ENCODE measurements at places on chromosomes 7 and 10.

DNA sequence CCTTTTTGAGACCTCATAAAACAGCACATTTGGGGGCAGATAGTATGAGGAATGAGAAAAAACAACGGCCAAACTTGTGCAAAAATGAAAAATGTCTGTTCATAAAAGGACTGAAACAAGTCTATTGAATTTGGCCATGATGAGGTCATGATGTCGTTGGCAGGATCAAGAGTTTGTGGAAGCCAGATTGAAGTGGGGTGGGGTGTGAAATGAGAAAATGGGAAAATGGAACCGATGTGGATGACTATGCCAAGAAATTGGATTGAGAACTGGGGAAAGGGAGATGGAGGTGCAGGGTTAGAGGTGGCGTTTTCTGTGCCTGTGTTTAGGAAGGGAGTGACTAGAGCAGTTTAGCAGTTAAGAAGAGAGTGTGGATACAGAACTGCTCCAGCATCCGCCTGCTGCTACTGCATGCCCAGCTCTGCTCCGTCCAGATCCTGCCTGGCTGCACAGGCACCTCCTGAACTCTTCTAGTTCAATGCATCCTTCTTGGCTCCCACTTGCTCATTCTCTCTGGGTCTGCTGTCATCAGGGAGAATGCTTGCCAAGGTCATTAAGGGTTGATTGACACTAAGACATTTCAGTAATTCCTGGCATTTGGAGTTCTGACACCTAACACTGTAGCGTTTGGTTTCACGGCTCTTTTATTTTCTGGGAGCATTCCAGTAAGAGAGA, 111.9 kb downstream of the GALNT17 start:
- no peak for DNase-seq

- peak; percentile 71 for DNase-seq
These were observed 18.2 kb downstream of the COL13A1 start for GRCh38 chr10:69819716-69820506.

DNA sequence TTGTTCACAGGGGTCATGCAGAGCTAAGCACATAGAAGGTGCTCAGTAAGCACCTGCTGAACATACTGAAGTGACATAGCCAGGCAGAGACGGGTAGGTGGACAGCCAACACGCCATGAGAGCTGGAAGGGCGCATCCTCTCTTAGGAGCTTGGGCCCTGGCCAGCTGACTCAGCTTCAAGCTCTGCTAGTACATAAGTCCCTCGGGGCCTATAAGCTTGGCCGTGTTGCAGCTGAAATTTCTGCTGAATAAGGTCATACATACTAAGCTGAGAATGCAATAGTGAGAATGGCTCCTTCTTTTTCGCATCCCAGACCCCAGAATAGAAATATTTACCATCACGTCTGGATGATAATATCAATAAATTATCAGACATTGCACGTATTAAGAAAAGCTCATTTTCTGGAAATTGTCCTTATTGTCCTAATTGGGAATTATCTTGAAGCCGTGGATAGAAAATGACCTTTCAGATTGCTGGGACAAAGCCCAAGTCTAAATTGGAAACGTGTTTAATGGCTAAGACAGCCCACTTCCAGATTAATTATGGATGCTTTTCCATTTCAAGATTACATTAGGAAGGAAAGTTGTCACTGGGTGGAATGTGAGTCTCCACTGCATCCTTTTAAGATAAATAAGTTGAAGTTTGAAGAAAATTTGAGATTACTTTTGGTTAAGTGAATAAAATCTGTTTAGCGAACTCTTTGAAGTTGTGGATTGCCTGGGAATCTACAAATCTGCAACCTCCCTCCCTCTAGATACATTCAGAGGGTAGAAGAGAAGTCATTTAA, 287.1 kb upstream of the C7orf33 start:
- peak; percentile 86 for DNase-seq

DNA sequence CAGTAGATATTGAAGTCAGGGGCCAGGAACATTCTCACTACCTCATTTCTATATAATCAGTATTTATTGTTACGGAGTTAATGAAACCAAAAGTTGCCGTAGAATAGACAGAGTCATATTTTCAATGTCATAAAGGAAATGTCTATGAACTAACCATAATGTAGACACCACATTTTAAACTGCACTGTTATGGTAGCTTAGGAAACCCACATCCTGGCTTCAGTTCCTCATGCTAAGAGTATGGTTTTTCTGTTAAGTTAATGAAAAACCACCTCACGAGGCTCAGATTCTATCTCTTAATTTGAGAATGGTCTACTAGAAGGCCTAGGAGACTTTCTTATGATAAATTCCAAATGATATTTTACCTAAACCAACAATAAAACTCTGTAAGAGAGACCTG, 166.5 kb downstream of the TMEM26 start:
- DNase-seq: no peak

DNA sequence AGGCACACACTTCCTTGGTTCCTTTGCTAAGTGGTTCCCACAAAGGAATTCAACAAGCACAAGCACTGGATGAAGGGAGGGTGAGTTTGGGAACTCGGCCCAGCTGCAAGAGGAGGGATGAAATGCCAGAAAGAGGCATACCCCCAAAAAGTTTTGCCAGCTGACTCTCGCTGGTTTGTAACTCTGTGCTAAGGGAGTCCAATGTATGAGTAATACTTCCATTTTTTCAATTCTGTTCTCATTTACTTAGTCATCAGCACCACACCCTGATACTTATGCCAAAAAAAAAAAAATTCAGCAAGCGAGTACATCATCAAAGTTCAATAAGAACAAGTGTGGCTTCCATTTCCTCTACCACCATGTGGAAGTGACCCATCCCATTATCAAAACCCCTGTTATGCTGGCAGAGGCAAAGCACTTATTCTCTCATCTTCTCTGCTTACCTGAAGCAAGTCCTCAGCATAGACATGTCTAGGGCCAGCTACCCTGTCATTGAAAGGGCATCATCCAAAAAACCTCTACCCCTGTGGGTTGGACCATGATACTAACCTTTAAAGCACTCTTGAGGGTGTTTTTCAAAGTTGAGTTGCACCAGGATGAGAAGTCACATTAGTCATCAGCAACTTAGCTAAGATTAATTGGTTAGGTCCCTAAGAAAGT, 6.9 kb upstream of the HYCC1 start:
- DNase-seq: peak; percentile 88

DNA sequence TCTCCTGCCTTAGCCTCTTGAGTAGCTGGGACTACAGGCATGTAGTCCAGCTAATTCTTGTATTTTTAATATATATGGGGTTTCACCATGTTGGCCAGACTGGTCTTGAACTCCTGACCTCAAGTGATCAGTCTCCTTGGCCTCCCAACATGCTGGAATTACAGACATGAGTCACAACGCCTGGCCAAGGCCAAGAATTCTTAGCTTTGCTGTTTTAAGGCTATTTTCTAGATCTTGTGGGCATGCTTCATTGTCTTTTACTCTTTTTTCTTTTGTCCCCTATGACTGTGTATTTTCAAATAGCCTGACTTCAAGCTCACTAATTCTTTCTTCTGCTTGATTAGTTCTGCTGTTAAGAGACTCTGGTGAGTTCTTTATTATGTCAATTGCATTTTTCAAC, 56.4 kb upstream of the TAS2R16 start:
- no peak for DNase-seq

- DNase-seq: no peak
These were observed 12.4 kb downstream of the FOXL3 start for GRCh38 chr7:302054-302992.

GRCh38 chr7:121547544-121548092, 151.5 kb upstream of the FAM3C start:
- DNase-seq: peak; percentile 53

DNA sequence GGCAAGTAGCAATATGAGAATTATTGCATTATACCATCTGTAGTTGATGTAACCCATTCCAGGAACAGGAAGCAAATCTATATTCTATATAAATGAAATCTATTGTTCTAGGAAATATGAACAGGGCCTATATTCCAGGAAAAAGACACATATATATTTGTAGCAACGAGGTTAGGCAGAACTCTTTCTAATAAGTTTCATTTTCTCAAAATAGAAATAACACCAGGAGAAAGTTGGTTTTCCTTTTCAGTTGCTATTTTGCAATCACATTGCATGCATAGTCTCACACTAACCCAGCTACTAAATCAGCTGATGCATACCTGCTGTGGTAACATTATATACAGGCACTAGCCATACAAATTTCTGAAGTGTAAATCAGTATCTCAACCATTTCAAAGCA, 6.2 kb upstream of the IFIT2 start:
- DNase-seq: peak; percentile 77

DNA sequence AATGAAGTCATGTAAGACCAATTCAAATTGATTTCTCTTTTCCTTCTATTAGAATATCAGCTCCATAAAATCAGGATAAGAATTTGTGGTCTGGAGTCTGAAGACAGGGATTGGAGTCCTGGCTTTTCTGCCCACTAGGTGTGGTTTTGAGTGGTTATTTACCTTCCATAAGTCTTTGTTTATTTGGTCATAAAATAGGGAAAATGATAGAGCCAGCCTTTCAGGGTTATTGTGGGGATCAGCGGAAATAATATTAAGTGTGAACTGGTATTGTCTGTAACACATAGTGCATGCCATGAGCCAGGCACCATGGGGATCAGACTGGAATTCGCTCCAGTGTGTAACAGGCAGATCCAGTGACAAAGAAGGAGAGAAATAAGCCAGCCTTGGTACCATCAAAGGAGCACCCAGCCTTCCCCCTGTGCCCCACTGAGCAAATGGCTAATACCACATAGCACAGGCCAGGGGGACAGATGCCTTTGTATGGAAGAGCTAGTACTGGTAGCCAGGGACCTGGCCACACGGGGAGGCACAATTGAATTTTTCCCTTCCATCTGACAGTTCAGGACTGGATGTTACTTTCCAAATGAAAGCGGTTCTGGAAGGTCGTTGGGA, 509.7 kb upstream of the PODXL start:
- peak; percentile 25 for DNase-seq

- no peak for DNase-seq
These were observed 245.0 kb downstream of the FOXP2 start for GRCh38 chr7:114659409-114660125.

DNA sequence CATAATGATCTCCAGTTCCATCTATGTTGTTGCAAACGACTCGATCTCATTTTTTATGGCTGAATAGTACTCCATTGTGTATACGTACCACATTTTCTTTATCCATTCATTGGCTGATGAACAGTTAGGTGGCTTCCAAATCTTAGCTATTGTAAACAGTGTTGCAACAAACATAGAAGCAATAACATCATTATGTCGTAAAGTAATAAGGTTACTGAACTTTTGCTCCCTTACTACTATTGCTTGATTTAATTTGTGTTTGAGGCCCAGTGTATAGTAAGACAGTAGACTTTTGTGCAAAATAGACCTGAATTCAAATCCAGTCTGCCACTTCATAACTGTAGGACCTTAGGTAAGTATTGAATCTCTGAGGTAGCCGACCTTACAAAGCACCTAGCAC, 200.1 kb upstream of the CELF2 start:
- DNase-seq: no peak

- no peak for DNase-seq
These were observed 629.8 kb upstream of the IGFBP3 start for GRCh38 chr7:46550864-46551263.
